ENCODE measurements at places on chromosomes 2 and 18.

DNA sequence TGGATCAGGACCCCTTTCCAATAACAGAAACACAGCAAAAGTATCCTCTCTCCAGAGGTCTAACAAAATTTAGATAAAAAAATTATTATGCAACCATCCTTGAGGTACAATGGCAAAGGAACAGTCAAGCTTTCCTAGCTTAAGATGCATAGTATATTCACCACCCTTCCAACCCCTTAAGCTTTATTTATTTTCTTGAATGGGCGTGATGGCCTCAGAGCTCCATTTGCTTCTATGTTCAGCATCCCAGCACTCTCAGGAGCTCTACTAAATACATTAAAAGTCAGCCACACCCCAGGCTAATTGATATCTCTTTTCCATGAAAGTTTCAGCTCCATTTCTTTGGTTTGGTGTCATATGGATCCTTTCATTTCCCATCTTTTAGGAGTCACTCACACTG is 1335.2 kb upstream of the ZEB2 start:
- DNase-seq = no peak

DNA sequence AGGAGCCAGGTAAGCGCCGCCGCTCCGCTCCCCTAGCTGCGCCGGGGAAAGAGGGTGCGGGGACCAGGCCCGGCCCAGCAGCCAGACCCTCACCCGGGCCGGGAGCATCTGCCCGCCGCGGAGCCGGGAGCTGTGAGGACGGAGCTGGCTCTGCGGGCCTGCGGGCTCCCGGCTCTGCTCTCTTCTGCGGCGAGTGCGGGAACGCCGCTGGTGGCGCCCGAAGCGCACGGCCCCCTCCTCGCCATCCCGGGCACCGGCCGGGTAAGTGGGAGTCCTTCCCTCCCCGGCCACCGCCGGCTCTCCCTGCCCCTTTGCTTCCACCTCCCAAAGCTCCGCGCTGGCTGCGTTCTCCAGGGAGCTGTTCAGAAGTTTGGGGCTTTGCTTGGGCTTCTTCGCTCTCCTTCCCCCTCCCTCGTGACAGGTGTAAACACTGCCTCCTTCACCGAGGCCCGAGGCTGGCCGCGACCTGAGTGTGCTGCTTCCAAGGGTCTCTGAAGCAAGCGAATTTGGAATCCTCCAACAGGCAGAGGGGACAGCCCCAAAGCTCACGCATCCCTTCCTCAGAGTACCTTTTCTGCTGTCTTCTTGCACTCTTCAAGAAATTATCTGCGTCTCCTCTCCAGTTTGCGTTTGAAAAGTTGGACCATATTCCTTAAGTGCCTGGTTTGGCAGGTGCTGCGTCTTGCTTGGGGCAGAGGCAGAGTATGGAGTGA is 632 bp downstream of the AFTPH start:
- DNase-seq = peak; percentile 75

DNA sequence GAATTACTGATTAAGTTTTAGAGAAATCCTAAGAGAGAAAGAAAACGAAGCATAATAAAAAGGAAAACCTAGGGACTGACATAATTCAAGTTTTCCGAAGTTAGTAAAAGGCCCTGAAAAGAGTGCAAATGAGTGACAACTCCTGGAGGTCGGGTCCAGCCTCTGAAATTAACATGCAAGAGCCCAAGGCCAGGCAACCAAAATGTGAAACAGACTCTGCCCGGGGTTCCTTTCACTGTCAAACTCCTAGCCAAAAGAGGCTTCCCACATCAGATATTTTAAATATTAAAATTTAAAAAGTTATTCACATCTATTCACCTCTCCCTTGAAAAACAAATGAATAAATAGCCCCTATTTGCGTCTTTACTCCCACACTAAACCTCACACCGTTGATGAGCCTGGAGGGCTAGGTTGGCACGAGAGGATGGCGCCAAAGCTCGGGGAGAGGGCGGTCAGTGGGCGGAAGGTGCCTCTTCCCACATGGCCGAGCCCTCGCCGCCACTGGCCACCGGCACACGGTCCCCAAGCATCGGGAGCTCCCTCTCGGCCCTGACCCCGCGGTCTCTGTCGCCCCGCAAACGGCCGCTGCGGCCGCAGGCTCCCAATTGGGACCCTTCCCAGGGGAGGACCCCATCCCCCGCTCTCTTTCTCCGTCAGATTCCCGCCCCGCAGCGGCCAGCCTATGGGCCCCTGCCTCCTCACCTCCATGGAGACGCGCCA is 630 bp downstream of the PPM1G start:
- no peak for DNase-seq

GRCh38 chr18:24009651-24010333 is 4.8 kb upstream of the TTC39C start:
- peak; percentile 26 for DNase-seq

DNA sequence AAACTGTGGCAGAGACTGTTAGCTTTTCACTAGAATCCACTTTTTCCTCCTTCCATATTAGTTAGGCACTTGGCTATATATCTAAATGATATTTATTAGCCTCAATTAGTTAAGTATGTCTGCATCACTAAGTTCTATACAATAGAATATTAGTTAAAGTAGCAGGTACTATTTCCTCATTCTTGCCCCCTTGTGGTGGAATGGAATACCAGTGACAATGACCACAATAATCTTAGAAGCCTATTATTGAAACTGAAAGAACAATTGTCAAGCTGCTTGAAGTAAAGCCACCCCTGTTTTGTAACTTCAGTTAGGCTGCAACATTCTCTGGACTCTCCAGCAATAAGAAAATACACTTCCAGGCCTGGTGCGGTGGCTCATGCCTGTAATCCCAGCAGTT is 476.3 kb upstream of the VWC2L start:
- DNase-seq = no peak

DNA sequence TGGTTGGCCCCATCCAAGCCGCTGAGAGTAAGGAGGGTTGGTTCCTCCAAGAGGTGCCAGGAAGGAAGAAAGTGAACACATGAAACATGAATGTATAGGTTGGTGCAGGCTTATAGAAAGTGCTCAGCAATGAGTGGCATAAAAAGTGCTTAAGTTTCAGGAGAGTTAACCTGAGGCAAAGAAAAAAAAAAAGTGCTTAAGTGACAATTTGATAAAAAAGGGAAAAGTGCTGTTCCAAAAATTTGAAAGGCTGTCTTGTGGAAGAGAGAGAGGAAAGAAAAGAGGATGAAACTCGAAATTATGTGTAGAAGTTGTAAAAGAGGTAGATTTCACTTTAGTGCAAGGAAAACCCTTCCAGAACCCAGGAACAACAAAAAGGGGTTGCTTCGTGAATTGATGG is 85.5 kb upstream of the MAP4K4 start:
- DNase-seq = no peak

DNA sequence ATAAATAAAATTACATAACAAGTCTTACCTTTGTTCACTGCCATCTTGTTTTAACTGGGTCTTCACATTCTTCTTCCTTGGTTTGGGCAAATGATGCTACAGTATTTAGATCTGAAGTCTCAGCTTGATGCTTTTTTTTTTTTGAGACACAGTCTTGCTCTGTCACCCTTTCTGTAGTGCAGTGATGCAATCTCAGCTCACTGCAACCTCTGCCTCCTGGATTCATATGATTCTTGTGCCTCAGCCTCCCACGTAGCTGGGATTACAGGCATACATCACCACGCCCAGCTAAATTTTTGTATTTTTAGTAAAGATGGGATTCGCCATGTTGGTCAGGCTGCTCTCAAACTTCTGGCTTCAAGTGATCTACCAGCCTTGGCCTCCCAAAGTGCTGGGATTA is 53.2 kb upstream of the MAT2A start:
- no peak for DNase-seq

DNA sequence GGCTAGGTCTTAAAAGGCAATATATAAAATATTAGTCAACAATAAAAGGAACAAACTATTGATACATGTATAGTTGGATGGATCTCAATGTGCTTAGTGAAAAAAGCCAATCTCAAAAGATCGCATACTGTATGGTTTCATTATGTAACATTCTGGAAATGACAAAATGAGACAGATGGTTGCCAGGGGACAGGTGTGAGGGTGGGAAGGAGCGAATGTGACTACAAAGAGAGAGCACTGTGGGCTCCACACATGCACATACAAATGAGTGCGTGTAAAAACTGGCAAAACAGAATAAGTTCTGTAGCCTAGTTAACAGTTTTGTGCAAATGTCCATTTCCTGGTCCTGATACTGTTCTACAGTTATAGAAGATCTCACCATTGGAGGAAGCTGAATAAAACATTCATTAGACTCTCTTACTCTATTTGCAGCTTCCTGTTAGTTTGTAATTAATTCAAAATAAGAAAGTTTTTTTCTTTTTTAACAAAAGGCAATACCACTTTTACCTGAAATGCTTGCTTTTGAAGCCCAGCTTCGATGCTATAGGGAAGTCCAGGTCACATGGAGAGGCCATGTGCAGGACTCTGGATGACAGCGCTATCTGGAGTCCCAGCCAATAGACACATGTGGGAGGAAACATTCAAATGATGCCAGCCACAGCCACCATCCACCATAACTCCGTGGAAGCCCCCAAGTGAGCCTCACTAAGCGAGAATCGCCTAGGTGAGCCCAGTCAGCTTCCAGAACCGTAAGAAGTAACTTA is 21.0 kb upstream of the C2orf80 start:
- DNase-seq = no peak

- no peak for DNase-seq
Measured at GRCh38 chr2:222569826-222570225, 86.1 kb downstream of the FARSB start.

GRCh38 chr2:166464187-166464586 is 29.9 kb downstream of the SCN7A start:
- no peak for DNase-seq

DNA sequence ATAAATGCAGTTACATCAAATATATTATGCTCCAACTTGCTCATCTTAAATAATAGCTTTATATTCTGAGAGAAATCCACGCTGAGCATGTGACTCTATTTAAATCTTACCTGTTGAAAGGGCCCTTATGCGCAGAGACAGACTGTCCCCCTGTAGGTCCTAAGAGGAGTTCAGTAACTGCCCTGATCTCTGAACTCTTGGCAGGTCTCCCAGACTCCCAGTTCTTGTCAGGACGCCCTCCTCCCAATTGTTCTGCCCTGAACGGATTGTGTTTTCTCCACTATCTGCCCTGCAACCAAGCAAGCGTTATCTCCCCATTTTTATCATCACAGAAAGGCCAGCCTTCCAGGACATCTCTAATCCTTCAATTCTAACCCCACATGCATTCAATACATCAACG is 954.6 kb downstream of the TSN start:
- no peak for DNase-seq

DNA sequence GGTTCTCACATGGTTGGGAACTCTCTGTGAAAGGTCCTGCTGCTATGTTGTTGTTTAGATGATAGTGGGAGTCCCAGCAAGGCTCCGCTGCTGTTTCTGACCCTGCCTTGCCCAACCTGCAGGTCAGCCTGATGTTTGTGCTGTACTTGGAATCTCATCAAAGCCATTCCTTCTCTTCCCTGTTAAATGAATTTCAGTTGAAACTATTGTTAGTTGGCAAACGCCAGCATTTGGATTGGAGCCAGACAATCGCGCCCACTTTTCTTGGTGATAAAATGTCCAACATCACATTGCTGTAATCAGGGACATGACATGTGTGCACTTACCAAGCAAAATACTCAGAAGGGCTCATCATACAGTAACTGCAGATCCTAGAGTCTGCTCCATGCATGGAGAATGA is 12.8 kb upstream of the TWSG1 start:
- DNase-seq = no peak

DNA sequence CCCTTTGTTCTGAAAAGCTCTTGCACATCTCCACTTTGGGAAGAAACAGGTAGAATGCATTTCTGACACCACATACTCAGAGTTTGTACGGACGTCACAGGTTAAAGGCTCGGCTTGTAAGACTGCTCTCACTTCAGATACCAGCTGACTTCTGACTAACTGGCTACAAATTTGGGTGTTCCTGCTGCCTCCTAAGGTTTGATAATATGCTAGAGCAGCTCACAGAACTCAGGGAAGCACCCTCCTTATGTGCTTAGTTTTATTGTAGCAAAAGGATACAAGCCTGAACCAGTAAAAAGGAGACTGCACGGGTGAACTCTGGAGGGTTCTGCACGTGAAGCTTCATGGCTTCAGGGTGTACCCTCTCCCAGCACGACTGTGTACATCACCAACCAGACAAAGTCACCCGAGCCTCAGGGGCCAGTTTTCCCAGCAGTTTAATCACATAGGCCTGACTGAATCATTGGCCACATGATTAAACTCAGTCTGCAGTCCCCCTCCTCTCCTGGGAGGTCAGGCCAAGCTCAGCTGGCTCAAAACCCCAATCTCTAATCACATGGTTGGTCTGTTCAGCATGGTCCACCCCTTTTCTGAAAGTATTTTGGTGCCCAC is 749.5 kb upstream of the RAB6C start:
- no peak for DNase-seq

DNA sequence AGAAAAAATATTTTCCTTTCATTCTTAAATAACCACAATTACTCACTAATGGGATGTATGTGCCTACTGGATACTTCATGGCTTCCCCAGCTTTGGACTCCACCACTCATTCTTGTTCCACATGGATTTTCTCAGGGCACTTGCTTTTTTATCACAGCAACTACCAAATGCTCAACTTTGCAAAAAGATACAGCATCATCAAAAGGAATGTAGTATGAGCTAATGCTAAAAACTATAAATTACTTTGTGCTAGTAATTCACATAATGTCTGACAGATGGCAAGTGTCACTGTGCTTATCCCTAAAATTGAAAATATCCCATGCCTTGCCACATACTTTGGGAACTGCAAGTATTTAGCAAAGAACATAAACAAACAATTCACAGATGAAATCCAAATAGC is 130.4 kb upstream of the ZFP36L2 start:
- DNase-seq = no peak

GRCh38 chr2:52260904-52261303 is 1229.0 kb upstream of the NRXN1 start:
- no peak for DNase-seq

GRCh38 chr18:25531207-25531606 is 179.2 kb upstream of the ZNF521 start:
- DNase-seq = no peak

DNA sequence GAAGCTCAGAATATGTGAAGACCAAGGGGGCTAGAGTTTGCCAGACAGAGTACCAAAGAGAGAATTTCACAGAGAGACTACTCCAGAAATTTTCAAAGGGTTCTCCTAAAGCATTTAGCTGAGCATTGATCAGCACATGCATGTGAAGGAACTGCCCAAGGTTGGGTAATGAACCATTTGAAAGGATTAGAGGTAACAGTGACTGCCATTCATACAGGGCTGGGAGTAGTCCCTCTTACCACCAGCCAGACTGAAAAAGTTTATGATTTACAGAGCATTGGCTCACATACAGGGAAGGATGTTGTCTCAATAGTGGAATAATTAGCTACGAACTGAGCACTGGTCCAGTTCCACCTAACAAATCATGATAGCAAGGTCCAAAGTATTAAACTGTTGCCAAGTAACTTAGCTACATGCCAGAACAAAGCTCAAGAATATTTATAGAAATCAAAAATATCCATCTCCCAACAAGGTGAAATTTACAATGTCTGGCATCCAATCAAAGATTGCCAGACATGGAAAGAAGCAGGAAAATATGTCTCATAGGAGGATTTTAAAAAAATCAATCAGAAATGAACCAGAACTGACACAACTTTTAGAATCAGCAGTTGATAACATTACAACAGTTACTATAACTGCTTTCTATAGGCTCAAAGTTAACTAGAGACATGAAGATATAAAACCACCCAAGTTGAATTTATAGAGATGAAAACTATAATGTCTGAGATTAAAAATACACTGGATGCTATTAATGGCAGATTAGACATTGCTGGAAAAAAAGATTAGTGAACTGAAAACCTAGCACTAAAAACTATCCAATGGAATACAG is 25.7 kb upstream of the RNF103 start:
- DNase-seq = no peak

Data from islet precursor cell (in vitro differentiated cells).